ENCODE measurements at places on chromosomes 5 and 9. TPM values are rescaled to one million over a fixed set of nuclear protein-coding genes. Genes with fewer than 3 reads are reported as not detected.

CCDC192 gene
- not detected for total RNA-seq

TRPM3 gene
- total RNA-seq: not detected

SELENOP gene
- not detected for total RNA-seq

CCL27 gene
- total RNA-seq: 0.52 TPM

- DNase-seq: no peak
Measured at GRCh38 chr5:52007230-52007858, 624.1 kb downstream of the ISL1 start.
